ENCODE measurements at places on chromosomes 6 and 20.
A peak's percentile ranks its signal among the peaks of the same experiment; 100 is the strongest.

DNA sequence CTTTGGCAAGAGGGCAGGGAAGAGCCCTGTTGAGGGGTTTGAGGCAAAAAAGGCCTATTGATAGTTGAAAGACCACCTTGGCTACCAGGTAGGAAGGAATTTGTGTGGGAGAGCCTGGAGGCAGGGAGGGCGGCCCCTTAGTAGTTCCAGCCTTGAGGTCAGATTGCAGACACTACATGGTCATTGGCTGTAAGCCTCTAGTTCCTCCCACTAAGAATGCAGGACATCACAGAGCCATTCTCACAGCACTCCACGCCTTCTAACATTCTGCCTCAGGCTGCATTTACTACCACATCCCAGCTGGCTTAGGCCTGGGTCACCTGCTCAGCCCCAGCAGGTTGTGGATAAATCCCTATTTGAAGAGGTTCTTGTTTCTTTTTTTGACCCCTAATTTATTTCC, 91.0 kb upstream of the SNX9 start:
- DNase-seq: no peak

DNA sequence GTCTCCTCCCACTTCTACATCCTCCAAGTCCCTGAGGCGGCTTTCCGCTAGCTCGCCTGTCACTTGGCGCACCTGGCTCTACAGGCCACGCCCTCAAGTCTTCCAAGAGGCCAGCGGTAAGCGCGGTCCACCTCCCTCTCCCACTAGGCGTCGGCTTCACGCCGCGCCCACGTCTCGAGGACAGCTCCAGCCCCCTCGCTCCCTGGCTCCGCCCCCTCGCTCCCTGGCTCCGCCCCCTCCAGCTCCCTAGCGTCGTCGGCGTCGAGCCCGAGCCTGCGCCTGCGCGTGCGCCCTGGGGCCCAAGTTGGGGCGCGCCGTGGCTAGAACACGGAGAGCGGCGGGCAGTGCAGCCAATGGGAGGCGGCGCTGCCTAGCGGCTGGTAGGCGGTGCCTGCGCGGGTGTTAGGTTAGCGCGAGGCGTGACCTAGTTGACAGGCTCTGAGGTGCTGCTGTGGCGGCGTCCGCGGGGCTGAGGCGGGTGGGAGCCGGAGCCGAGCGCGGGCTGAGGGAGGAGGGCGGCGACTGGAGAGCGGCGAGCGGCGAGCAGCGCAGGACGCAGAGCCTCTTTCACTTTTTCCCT, at the start of gene MACROD2:
Gene MACROD2 (plus strand): TSS at position 431 of the 580 bp plus-strand sequence.
- DNase-seq: peak; percentile 41

- no peak for DNase-seq
Observed at GRCh38 chr20:14963262-14963663, 625.9 kb upstream of the FLRT3 start.

DNA sequence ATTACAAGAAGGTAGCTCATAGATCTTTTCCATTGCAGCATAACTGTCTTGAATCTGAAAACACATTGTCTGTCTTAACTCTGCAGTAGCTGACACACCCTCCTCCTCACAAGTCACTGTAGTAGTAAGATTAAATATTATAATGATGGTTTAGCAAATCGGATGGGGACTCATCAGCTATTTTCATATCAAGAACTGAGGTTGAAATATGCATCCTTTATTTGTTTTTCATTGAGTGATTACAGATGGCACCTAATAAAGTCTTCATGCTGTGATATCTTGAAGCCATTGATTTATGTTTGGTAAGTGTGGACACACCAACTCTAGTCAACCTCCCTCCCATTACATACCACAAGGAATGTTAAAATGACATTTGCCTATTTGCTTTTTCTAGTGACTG, 267.4 kb upstream of the TAB2 start:
- DNase-seq: no peak

DNA sequence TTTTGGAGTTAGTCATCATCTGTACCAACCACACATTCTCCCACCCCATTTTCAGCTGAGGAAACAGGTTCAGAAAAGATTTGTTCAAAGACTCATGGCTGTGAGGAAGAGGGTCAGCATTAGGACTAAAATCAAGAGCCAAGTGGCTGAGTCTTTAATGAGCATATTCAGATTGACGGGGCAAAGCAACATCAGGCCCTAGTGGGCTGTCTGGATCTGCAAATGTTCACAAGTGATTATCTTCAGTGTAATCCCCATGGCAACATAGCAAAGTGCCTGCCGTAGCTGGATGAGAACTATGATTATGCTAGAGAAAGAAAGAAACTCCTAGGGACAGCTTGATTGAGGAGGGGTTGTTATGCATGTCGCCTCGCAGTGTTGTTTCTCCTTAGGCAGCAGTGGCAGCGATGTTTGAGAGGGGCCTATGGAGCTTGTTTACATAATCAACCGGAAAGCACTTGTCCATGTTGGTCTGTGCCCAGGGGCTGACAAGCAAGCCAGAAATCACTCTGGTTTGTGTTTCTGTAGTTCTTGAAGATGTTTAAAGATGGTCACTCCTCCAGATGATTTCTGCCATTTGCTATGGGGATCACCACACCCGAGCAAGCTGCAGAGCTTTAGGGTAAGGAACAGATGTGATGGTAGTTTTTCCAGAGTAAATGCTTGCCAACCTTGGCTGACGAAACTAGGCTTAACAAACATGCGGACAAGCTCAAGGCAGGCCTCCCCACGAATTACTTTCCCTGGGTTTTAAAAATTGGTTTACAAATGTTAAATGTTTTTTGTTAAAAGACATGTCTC, 124.3 kb upstream of the MLIP start:
- no peak for DNase-seq

- no peak for DNase-seq
Observed at GRCh38 chr6:146593986-146594385, 4.8 kb upstream of the ADGB start.

- no peak for DNase-seq
Observed at GRCh38 chr6:146814148-146814750, 215.5 kb downstream of the ADGB start.

DNA sequence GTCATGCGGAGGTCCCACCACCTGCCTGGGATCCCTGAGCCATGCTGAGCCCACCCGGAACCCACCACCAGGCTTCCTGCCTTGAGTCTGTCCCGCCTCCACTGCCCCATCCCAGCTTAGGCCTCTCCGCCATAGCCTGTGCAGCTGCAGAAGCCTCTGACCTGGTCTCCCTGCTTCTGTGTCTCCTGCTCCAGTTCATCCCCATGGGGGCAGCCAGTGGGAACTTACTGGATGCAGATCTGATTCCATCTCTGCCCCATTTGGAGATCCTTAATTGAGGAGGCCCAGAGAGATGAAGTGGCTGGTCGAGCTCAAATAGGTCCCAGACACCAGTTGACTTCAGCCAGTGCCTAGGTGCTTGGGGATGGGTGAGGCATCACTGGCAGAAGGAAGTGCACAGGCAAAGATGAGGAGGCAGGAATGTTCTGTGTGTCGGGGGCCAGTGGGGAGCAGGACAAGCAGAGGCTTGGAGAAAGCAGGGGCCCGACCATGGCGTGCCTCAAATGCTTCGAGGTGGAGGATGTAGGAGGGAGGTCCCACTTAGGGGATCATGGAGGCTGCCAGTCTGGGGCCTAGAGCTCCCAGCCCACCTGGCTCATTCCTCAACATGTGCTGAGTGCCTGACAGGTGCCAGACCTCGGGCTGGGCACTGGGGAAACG, 112.8 kb downstream of the TOX2 start:
- DNase-seq: no peak

GRCh38 chr6:26571592-26572296, 25.0 kb upstream of the ABT1 start:
- peak; percentile 79 for DNase-seq

DNA sequence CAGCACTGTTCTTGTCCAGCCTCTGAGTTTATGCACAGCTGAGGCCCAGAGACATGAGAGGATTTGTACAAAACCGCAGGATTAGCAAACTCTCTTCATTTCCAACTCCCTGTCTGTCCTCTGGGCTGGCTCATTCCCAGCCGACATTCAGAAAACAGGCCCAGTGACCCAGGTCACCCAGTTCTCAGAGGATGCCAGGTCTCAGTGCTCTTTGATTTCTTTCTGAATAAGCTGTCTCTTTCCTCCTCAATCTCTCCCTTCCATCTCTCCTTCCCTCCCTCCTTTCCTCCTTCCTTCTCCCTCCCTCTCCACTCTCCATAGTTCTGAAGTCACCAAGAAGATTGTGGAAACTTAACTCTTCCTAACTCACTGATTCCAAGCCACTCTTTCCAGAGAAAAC, 372.7 kb upstream of the SULF2 start:
- DNase-seq: no peak

DNA sequence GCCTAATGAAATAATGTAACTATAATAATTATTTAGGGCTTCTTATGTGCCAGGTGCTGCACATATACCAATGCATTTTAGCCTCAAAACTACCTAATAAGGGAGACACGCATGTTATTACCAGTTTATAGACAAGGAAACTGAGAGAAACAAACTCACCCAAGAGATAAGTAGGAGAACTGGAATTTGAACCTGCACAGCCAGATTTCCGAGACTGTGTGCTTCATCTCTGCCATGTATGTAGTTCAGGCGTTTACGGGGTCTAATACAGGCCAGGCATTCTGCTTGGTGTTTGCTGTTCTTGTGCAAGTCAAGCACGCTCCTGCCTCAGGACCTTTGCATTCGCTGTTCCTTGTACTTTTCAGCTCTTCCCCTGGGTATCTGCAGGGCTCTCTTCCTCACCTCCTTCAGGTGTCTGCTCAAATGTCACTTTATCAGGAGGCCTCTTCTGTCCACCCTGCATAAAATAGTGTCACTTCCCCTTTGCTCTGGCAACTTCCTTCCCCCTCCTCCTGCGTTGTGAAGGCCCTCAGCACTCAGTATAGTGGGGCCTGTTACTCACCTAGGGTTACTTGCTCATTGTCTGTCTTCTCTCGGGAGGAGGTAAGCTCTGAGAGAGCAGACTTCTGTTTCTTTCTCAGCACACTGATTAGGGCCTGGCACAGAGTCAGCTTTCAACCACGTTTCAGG, 6.1 kb upstream of the NSFL1C start:
- DNase-seq: no peak
